ENCODE measurements at places on chromosomes 2 and 18.

DNA sequence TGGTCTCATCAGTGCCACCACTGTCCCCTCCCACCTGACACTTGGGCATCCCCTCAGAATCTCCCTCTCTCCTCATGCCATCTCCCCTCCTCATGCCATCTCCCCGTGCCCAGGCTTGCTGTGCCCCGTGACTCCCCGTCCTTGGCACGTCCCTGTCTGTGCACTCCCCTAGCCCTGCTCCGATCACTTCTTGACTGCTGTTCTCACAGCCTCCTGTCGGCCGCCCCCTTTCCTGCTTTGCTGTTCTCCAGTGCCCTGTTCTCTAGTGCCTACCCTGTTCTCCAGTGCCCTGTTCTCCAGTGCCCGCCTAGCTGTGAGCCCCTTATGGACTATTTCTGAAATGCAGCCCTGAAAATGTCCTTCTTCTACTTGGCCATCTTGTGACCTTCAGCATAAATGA, 253.8 kb downstream of the ALPK2 start:
- no peak for DNase-seq

DNA sequence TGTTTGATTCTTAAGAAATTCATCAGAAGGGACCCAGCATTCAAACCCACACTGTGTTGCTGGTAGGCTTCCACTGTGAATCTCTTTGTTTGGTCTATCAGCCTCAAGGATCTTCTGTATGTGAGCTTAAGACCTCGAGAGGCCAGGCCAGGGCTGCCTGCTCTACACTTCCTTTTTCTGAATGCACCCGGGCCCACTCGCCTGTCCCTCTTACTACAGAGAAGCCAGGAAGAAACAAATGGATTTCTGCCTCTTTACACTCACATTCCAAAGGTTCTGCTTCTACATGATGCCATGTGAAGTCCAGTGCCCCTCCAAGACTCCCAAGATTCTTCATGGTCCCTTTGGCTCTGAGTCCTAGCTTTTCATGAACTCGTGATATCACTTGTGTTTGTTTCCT, 25.4 kb upstream of the MRPL19 start:
- no peak for DNase-seq

DNA sequence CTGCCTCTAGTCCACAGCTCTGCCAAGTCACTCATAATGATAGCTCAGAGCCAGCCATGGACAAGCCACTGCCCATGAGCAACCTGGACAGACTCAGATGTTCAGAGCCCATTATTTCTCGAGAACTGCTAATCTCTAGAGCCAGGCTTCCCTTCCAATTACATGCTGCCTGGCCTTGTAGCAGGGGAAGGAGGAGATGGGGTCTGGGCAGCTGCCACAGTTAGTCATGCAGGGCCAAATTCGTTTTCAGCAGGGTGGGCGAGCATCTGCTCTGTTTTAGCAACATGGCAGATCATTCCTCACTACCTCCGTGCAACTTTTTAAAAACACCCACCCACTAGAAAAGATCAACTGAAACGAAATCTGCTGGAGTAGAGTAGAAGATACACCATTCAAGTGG, 141.8 kb downstream of the MYO5B start:
- DNase-seq: no peak

DNA sequence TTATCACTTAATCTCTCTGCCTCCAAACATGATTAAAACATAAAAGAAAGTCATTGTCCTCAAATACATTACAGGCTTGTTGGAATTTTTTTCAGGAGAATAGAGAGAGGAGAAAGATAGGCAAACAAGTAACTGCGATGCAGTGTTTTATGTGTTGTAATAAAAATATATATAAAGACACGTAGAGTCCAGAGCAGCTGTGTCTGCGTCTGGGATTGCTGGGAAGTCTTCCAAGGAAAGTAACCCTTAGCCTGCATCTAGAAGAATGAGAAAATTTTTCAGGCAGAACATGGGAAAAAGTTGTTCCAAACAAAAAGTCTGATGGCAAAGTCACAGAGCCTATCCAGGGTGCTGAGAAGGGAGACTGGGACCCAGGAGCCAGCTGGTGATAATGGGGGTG, 91.8 kb upstream of the ST6GAL2 start:
- peak; percentile 47 for DNase-seq

- no peak for DNase-seq
These were observed 51.9 kb upstream of the RMDN2 start for GRCh38 chr2:37873229-37873628.

GRCh38 chr2:239227661-239228371, 173.0 kb downstream of the HDAC4 start:
- DNase-seq: peak; percentile 33

Measured in astrocyte (in vitro differentiated cells and primary cell).